Pons (tissue), 1 donor: ENCODE measurements at places on chromosomes 6 and 20.
A peak's percentile ranks its signal among the peaks of the same experiment; 100 is the strongest.

- DNase-seq: no peak
These were observed 10.9 kb upstream of the CALHM6 start for GRCh38 chr6:116450185-116450710.

GRCh38 chr6:10633216-10633615 lies 61.2 kb downstream of the C6orf52 start:
- DNase-seq: no peak

GRCh38 chr6:158027590-158028285 lies 46.1 kb downstream of the SYNJ2 start:
- DNase-seq: peak; percentile 11

DNA sequence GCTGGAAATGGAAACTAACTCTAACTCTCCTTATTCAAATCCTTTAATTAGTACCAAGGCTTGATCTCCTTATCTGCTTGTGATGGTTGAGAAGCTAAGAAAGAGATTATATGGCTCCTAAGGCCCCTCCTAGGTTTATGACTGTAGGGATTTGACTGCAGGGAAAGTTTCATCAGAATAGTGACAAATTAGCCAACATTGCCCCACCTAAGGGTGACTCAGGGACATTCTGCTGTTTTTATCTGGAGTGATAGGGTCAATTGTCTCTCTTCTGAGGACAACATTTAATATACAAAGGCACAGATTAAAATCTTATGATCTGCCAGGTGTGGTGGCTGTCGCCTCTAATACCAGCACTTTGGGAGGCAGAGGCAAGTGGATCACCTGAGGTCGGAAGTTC lies 138.1 kb upstream of the MARCKS start:
- DNase-seq: no peak

GRCh38 chr6:150029749-150030148 lies 4.4 kb upstream of the RAET1L start:
- DNase-seq: no peak

- DNase-seq: no peak
These were observed 88.5 kb downstream of the PHACTR1 start for GRCh38 chr6:12804952-12805645.

GRCh38 chr6:81228912-81229555 lies 523.4 kb downstream of the TENT5A start:
- DNase-seq: no peak

GRCh38 chr6:163964789-163965188 lies 550.3 kb downstream of the QKI start:
- DNase-seq: no peak

DNA sequence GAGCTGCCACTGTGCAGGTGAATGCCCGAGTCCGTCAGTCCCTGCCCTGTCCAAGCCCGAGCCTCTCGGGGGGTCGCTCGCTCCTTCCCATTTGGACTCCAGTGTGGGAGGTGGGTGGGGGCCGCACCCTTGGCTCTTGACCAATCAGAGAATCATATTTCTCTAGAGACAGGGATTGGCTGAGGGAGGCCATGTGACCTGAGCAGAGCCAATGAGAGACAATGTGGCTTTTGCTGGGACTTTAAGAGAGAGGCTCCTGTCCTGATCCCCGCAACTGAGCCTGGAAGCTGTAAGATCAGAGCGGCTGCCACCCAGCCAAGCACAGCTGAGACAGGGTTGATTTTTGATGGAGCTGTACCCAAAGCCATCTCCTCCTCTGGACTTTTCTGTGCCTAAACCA lies 199.3 kb downstream of the TFAP2C start:
- no peak for DNase-seq

DNA sequence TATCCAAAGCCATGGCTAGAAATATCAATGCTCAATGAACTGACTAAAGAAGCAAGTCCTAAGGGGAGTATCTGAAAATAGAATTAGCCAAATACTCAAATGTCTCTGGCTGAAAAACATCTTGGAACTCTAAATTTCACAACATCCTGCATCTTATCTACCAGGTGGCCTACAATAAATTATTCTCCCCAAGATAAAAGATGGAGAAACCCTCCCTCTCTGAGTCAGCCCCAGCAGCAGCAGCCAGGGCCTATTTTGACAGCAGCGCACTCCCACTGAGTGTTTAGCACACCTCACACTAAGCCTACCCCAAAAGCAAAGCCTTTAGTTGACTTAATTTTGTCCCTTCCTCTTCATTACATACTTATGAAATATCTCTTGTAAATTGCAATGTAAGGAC lies 5.9 kb downstream of the CALHM6 start:
- no peak for DNase-seq

GRCh38 chr6:105791179-105791578 lies 295.0 kb upstream of the PRDM1 start:
- no peak for DNase-seq

DNA sequence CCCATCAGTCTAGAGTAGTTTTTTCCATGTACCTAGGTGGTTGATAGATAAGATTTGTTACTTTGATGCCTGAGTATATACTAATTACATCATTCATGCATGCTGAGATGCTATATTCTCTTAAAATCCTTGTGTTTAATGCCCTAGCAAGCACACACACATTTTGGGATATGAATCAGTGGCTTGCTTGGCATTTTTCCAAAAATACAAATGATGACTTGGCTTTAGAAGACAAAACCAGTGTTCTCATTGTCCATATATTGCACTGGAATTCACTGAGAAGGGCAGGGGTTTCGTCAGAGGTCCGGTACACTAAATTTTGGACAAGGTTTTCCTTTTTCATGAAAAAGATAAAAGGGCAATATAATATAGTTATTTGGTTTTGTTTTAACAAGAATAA lies 24.9 kb downstream of the GTPBP2 start:
- DNase-seq: no peak

GRCh38 chr6:170276369-170277057 lies 14.4 kb downstream of the DLL1 start:
- no peak for DNase-seq

DNA sequence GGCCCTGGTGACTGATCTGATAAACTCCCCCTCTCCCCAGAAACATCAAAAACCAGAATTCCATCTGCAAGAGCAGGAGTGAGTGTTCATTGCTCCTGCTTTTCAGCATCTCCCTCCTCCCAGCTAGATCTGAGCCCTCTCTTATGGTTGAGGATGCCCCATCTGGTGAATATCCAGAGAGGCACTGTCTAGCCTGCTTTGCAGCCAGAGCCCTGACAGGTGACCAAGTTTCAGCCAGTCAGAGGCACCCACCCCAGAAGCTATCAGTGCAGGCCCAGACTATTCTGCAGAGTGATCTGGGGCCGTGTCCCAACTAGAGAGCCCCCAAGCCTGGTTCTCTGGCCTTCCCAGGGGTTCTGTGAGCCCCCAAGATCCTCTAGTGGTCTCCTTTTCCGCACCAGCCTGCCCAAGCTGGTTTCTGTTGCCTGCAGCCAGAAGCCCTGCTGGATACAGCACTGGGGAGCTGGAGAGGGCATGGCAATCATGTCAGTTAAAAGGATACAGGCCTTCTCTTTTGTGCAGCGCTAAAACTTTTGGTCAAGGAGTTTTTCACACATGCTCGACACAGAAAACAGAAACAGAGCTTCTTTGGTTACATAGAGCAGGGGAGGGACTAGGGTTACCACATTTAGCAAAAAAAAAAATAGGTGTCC lies 6.6 kb upstream of the BMP7 start:
- no peak for DNase-seq

- DNase-seq: peak; percentile 66
These were observed 3.8 kb downstream of the COL21A1 start for GRCh38 chr6:56243518-56244070.

DNA sequence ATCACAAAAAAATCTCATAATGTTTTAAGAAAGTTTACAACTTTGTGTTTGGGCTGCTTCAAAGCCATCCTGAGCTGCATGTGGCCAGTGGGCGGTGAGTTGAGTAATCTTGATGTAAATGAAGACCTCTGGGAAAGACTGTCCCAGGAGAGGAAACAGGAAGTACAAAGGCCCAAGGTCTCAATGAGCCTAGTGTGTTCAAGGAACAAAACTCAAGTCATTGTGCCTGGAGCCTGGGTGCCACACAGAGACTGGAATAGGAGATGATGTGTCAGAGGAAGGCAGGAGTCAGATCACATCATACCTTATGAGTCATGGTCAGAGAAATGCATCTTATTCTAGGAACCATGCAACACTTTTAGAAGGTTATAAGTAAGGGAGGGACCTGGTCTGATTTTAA lies 51.5 kb downstream of the COL19A1 start:
- no peak for DNase-seq

DNA sequence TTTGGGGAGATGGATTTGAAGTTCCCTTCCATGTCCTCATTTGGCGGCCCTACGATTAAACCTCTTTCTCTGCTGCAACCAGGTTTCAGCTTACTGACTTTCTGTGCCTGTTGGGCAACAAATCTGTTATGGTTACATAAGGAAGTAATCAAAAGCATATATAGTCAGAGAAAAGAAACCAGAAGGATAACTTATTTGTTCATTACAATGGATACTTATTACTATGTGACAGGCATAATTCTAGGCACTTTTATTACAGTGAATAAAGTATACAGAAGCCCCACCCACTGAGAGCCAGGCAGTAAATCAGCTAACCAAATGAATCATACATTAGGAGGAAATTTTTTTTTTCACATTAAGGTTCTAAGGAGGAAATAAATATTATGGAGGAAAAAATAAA lies 9.6 kb upstream of the TRIM31 start:
- DNase-seq: no peak

- no peak for DNase-seq
These were observed 40.0 kb downstream of the DSTN start for GRCh38 chr20:17609811-17610377.

DNA sequence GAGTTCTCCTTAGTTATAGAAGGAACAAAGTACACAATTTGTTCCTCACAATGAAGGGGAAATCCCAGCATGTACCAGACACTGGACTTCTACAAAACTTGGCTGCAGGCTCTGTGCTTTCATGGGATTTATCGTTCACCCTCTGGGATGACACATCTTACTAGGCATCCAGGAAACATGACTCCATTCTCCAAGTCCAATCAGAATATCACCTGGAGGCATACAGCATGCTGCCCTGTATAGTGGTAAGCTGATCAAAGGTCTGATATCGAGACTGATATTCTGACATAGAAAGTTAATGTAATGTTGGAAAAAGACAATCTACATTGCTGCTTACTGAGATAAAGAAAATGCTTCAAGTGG lies 6.7 kb downstream of the RWDD2A start:
- no peak for DNase-seq

DNA sequence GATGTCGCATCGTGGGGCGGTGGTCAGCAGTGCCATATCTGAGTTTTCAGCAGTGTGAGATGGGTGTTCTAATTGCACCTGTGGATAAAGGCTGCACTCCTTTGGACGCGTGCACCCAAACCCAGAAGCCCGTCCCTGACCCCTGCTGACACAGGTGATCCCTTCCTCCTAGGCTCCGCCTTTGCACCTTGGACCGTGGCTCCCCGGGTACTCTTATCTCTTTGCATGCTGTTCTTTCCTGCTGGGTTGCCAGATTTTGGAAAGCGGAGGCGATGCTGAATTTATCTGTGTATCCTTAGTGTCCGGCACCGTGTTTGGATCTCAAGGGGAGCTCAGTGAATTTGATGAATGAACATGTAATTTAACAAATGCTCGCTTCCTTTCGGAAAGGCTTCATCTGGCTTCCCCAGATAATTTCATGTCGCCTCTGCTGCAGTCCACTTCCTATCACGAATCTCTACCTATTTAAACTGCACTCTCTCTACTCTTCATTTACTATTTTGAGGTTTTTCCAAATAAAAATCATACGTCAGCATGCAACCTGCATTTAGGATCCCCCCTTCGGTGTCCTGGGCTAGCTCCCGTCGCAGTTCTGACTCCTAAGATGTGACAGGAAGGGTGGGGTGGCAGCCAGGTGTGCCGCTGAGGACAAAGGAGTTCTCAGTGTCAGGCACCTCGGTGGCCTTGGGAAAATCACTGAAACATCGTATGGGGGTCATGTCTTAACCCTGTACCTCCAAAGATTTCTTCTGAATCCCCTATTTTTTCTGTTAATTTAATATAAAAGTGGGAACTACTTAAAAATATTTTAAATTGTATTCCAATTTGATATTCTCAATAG lies 753 bp upstream of the PERP start:
- no peak for DNase-seq
